Activated CD8-positive, alpha-beta memory T cell treated with anti-CD3 and anti-CD28 coated beads for 1 hour (primary cell): ENCODE measurements at places on chromosomes 1 and 21.

GRCh38 chr1:177809819-177810218, 160.0 kb downstream of the SEC16B start:
- DNase-seq: no peak

DNA sequence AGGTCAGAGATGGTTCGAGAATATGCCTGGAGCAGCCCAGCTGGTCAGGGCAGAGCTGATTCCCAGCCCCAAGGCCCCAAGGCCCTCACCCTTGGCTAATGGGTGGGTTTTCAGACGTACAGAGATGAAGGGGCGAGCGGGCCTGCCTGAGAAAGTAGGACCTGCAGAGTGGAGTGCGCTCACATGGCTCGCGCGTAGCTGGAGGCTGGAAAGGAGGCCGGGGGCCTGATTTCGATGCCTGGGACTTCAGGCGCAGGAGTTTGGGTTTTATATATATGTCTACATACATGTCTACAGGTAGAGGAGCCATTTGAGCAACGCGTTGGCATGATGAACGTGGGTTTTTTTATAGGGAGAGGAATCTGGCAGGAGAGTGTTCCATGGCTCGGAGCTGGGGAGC, 8.9 kb downstream of the COQ8A start:
- no peak for DNase-seq

- DNase-seq: no peak
These were observed 11.5 kb downstream of the ATP1A4 start for GRCh38 chr1:160162931-160163330.

DNA sequence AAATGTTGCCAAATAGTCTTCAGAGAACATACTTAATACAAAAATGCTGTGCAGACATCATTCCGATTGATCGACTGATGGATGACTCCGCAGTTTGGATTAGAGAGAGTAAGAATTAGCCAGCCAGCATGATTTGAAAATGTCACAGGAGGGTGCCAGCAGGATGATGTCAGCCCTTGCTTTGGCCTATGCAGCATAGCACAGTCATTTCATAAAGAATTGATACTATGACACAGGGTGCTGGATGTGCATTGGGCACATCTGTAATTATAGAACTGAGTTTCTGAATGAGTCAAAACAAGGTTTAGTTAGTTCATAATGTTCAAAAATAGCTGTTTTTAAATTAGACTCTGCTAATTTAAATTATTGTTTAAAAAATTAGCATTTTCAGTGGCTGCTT, 21.6 kb upstream of the TRAF5 start:
- DNase-seq: no peak

DNA sequence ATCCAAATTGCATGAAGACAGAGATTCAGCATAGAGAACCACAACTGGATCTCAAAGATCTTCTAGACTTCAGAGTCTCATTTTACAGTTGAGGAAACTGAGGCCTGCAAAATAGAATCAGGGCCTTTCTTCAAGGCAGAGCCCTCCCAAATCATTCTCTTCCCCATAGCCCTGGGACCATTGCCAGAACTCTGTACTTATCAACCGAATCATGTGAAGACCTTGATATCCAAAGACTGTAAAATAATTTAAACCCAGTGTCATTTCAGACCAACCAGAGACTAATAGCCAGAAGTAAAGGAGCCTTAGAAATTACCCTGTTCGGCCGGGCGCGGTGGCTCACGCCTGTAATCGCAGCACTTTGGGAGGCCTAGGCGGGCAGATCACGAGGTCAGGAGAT, 90.1 kb downstream of the DTL start:
- no peak for DNase-seq

GRCh38 chr1:31221072-31221471, 18.6 kb downstream of the NKAIN1 start:
- no peak for DNase-seq

- no peak for DNase-seq
These were observed 61.2 kb upstream of the CASZ1 start for GRCh38 chr1:10857687-10858086.
